ENCODE measurements at places on chromosomes 5 and 9.
A peak's percentile ranks its signal among the peaks of the same experiment; 100 is the strongest.

DNA sequence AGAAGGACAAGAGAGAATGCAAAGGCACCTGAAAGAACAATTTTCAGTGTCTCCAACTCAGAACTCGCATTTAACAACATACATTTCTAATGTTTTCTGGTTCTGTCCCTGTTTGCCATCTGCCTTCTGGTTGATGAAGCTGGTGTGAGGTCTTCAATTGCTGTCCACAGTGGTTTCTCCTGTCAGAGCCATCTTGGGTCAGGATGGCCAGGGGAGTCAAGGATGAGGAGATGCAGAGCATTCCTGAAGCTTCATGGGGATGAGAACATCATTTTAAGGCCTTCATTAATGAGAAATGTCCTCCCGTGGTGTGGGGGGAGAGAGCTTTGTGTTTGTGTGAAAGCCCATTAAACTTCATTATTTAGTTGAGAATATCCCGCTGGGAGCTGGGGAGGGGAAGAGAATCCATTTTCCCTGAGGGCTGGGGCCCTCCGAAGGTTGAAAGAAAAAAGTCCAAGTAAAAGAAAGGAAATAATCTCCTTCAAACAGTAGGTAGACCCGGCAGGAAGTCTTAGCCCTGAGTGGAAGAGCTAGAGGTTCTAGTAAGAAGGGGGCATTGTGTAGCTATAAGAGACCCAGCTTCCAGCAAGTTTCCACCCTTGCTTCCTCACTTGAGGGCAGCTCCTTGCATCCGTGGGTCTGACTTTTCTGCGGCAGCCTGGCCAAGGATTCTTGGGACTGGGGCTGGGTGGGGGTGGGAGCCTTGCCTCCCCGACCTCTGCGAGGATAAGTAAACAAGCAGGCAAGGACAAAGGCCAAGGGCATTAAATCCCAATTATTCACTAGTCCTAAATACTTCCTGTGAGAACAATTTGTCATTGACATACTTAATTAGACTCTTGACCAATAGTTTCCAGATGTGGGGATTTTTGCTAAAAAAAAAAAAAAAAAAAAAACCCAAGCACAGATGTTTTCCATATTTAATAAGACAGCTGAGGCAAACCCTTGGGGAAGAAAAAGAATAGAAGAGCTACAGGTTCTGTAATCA is 119.2 kb downstream of the MSX2 start:
- DNase-seq, result no peak

- DNase-seq, result peak; percentile 14
These were observed 57.1 kb downstream of the BARX1 start for GRCh38 chr9:93898026-93898425.

DNA sequence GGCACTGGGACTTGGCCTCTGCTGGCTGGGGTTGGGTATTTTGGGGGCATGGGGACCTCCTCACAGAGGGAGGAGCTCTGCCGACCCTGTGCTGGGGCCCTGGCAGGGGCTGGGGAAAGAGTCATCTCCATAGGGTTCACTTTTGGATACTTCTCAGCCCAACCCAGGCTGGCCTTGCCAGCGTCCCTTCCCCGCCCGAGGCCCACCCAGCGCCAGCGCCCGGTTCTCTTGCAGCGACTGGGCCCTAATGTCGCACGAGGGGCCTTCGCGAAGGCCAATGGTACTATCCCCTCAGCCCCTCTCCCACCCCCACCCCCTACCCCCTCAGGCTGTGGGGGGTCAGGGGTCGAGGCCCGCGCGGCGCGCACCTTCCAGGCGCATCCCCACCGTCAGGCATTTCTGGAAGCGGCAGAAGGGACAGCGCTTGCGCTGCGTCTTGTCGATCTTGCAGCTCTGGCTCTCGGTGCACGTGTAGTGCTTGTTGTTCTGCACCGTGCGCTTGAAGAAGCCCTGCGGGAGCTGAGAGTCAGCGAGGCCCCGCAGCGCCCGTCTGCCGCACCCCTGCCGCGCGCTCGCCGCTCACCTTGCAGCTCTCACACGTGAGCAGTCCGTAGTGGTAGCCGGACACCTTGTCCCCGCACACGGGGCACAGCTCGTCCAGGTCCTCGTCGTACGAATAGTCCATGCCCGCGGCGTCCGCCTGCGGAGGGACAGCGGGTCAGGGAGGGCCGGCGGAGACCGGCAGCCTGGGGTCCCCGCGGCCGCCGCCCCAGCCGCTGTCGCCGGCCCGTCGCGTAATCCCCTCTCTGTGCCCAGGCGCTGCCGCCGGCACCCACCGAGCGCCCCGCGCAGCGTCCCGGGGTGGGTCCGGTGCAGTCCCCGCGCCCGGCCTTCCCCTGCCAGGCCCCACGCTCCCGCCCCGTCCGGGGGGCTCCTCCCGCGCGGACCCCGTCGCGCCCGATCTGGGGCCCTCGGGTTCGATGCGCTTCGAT is 4.2 kb downstream of the NR5A1 start:
- no peak for DNase-seq

GRCh38 chr5:135998889-135999288 is 29.9 kb upstream of the TGFBI start:
- DNase-seq, result no peak

GRCh38 chr5:526456-527088 is 2.3 kb upstream of the SLC9A3 start:
- no peak for DNase-seq

GRCh38 chr5:92780057-92780456 is 801.0 kb downstream of the NR2F1-AS1 start:
- DNase-seq, result no peak

- no peak for DNase-seq
These were observed 536.0 kb downstream of the PDE4D start for GRCh38 chr5:59357381-59357977.

- no peak for DNase-seq
These were observed 93.9 kb downstream of the SETX start for GRCh38 chr9:132260846-132261245.

DNA sequence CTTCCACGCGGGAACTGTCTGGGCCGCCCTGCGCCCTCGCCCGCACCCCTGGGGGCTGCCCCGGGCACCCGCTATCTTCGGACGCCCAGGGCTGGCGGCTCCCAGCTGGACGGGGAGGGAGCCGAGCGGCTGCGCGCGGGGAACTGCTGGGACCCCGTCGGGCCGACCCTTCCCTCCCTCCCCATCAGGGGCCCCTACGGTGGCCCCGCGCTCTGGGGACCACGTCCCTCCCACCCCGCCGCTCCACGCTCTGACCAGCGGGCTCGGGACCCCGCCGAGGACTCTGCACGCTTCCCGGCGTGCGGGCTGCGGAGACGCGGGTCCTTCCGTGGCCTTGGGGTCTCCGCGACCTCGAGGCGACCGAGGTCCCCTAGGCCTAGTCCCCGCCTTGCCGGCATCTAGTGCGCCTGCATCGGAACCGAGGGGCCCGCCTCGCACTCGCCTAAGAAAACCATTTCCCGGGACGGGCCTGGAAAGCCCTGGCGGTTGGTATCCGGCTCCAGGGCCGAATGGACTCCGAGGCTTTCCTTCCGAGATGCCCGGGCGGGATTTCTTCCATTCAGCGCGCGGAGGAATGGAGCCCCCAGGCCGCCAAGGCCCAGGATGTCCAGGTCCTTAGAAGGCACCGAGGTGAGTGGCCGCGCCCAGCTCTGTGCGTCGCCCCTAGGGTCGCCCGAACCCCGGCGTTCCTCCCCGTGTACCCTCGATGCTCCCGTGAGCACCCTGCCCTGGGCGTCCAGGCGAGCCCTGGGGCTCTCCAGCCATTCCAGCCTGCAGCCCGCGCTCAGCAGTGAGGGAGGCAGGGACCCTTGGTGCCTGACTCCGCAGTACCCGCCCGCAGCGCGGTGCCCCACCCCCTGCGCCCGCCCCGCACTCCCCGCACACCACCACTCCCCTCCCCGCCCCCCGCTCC is 705 bp upstream of the SLC6A3 start:
- DNase-seq, result no peak

GRCh38 chr5:55554585-55555202 is 19.9 kb upstream of the PLPP1 start:
- DNase-seq, result no peak

DNA sequence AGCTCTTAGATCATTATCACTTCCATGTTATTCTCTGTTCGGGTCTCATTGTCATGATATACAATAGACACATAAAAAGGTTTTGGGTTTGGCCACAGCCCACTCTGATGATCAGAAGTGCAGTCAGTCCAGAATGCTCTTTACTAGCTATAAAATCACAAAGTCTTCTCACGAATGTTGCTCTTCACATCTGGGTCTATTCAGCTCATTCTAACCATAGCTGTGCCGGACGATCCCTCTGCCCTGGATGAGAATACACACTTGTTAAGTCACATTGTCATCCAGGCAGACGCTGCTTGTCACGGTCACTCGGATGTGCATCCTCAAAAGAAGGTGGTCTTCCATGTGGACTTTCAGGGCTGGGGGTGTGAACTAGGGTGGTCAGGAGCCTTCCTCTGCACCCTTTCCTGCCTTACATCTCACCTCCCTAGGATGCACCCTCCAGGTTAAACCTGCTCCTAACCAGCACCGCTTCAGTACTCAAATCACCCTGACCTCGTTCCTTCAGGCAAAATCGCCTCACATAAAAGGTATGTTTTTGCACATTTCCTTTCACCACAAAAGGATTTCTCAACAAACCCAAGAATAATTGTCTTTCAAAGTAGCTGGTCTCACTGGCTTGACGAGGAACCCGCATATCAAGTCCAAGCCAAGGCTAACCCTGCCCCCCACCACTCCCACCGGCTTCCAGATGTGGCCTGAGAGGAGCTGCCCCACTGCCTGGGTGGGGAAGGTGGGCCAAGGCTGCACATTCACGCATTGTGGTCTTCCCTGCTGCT is 21.9 kb downstream of the ANKH start:
- DNase-seq, result no peak

GRCh38 chr5:59104400-59105127 is 521.7 kb downstream of the RAB3C start:
- DNase-seq, result no peak

DNA sequence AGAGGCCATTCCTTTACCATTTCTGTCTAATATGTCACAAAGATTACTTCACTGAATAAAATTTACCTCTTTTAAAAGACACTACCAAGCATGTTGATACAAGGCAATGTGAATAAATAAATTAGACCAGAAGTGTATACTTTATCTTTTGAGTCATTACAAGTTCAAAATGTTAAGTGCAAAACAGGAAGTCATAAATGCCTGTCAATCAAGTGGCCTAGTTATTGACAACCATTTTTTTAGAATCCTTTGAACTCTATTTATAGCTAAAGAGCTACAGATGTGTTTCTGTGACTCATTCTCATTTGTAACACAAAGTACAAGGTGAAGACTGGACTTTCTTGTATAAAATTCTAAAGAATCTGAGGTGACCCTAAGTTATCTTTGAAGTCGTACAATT is 602.7 kb upstream of the SEMA6A start:
- no peak for DNase-seq

DNA sequence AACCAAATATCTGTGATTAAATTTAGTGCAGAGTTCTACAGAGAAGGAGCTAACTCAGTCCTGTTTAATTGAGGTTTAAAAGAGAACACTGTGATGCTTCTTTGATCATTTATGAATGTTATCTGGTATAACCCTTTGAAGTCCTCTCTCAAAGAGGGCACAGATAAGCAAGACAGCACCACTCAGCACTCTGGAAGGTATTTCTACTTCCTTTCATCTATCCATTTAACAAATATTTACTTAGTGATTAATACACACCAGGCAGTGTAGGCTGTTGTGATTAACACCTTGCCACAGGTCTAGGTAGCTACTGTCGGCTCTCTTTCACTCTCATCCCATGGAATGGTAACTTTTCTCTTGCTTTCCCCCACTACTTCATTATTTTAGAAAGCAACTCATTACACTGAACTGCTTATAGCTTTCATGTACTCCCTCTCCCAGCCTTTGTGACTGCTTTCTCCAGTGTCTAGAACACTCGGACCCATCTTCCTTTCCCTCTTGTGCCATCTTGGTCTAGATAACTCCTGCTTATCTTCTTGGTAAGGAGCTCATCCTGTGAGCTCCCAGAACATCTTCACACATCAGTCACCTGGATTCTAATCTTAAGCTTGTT is 54.7 kb downstream of the GLDC start:
- no peak for DNase-seq

DNA sequence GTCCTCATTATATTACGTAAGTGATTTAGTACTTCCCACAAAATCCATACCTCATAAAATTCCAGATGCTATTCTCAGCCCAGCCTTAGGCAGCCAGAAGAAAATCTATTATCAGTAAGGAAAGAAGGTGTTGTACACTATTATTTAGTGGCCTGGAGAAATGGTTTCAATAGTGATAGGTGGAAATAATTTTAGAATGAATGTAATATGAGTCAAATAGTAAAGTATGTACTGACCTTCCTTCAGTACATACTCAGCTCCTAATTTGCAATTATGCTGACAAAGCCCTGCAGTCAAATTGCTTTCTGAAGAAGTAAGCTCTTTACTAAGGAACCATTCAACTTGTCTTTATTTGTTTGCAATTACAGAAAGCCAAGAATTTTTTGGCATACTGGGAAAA is 409.2 kb downstream of the HTR1A start:
- DNase-seq, result no peak

GRCh38 chr9:71465392-71465791 is 302.9 kb downstream of the CEMIP2 start:
- no peak for DNase-seq

- no peak for DNase-seq
These were observed 33.6 kb downstream of the SNX30 start for GRCh38 chr9:112784020-112784785.

GRCh38 chr5:180201051-180201987 is 7.7 kb downstream of the RASGEF1C start:
- peak; percentile 42 for DNase-seq

- no peak for DNase-seq
These were observed 10.8 kb upstream of the MGAT1 start for GRCh38 chr5:180813420-180813819.

- DNase-seq, result no peak
These were observed 148.4 kb downstream of the C5orf15 start for GRCh38 chr5:133819977-133820471.

DNA sequence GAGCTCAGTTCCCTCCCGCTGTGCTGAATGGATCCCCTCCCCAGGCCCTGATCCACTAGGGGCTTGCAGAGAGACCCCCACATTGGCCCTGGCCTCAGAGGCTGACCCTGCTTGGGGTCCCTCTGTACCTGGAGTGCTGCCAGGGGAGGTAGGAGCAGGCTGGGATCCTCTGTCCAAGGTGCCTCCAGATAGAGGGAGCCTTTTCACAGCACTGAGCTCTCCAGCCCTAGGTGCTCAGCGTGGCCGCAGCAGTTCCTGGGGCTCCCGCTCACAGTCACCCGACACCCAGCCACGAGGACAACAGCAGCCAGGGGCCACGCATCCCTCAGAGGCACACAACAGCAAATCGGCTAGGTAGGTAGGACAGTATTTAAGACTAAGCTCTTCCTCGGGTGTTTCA is 62.2 kb upstream of the IRX2 start:
- no peak for DNase-seq

DNA sequence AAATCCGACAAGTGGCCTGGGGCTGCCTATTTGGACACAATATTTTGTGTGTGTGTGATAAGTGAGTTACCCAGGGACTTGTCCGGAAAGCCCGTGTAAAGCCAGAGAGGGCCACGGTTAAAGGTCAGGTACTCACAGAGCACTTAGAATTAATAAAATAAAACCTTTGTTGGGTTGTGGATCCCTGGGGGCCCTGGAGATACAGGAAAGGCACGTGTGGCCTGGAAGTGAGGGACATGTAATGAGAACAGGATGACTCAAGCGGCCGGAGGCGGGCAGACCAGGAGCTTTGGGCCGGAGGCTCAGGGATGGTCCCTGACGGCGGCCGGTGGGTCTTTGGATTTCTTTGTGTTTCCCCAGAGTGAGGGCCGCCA is 1.0 kb downstream of the DMRT2 start:
- DNase-seq, result no peak

Data from stimulated activated CD8-positive, alpha-beta memory T cell treated with anti-CD3 and anti-CD28 coated beads, Interleukin-4, amount 100 ng/mL, for 48 hours (primary cell).